ENCODE measurements at places on chromosomes 2 and 18. TPM values are rescaled to one million over a fixed set of nuclear protein-coding genes. Genes with fewer than 3 reads are reported as not detected.

GRCh38 chr2:201821080-201821479 is 14.7 kb downstream of the CDK15 start:
- no peaks in the 10 kb centered on the region for H3K36me3 ChIP-seq
- no peak overlapping the region for H3K27ac ChIP-seq
- DNase-seq: no peak
- H3K4me1 ChIP-seq: no peaks in the 10 kb centered on the region

DNA sequence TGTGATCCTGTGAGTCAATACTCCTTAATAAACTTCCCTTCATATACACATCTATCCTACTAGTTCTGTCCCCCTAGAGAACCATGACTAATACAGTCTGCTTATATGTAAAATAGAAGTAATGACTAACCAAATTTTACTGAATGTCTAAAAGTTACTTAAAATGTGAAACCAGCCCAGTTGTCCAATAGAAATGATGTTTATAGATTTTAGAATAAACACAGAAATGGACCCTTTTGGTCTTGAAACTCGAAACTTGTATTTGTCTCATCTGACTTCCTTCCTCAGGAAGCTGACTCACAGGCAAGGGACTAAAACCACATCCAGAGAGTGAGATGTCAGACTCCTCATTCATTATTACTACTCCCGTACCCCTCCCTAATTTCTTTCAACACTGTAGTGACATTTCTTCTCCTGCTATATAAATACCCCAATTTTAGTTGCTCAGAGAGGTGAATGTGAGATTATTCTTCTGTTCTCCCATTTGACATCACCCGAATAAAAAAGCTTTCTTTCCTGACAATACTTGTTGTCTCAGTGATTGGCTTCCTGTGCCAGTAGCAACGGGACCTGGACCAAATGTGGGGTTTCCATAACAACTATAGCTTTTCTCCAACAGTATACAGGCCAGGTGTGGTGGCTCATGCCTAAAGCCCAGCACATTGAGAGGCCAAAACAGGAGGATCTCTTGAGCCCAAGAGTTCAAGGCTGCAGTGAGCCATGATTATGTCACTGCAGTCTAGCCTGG is 486.0 kb downstream of the ERBB4 start:
- no peak overlapping the region for H3K27ac ChIP-seq
- H3K27me3 ChIP-seq: no peaks in the 10 kb centered on the region
- no peak overlapping the region for H3K4me3 ChIP-seq
- no peaks in the 10 kb centered on the region for H3K36me3 ChIP-seq

Gene L3MBTL4
- 10.9 TPM for total RNA-seq

DNA sequence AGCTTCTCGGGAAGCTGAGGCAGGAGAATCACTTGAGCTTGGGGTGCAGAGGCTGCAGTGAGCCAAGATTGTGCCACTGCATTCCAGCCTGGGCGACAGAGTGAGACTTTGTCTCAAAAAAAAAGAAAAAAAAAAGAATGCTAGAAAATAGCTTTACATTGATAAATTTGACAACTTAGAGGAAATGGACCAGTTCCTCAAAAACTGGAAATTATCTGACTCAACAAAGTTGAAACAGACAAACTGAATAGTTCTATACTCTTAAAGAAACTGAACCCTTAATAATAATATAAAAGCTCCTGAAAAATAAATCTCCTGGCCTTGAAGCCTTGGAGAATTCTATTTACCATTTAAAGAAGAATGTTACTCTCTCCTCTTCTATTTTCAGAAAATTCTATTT is 151.0 kb upstream of the BCL2L11 start:
- no peaks in the 10 kb centered on the region for H3K4me1 ChIP-seq
- no peak overlapping the region for H3K4me3 ChIP-seq
- H3K36me3 ChIP-seq: no peaks in the 10 kb centered on the region
- H3K27ac ChIP-seq: no peak overlapping the region
- no peaks in the 10 kb centered on the region for H3K27me3 ChIP-seq

Data from body of pancreas (tissue), 4 donors.